T-helper 2 cell (primary cell): ENCODE measurements at places on chromosomes 7 and 10.

- DNase-seq = no peak
Observed at GRCh38 chr7:81469869-81470723, 299.8 kb downstream of the HGF start.

- no peak for DNase-seq
Observed at GRCh38 chr10:115321360-115321759, 228.2 kb downstream of the ATRNL1 start.

DNA sequence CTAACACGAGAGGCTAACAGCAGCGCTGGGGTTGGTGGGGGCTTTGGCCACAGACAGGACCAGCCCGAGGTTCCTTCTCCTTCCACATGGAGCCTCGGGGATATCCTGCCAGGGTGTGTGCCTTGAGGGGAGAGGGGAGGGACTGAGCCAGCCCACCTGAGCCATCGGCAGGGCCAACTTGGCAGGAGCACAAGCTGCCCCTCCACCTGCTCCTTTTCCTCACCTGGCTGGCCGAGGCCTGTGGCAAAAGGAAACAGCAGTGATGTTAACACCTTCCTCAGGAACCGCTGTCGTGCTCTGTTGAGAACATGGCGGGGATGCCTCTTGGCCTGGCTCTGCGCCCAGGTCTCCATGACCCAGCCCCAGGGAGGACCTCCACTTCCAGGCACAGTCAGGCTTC, 255.1 kb upstream of the PPP2R2D start:
- no peak for DNase-seq

DNA sequence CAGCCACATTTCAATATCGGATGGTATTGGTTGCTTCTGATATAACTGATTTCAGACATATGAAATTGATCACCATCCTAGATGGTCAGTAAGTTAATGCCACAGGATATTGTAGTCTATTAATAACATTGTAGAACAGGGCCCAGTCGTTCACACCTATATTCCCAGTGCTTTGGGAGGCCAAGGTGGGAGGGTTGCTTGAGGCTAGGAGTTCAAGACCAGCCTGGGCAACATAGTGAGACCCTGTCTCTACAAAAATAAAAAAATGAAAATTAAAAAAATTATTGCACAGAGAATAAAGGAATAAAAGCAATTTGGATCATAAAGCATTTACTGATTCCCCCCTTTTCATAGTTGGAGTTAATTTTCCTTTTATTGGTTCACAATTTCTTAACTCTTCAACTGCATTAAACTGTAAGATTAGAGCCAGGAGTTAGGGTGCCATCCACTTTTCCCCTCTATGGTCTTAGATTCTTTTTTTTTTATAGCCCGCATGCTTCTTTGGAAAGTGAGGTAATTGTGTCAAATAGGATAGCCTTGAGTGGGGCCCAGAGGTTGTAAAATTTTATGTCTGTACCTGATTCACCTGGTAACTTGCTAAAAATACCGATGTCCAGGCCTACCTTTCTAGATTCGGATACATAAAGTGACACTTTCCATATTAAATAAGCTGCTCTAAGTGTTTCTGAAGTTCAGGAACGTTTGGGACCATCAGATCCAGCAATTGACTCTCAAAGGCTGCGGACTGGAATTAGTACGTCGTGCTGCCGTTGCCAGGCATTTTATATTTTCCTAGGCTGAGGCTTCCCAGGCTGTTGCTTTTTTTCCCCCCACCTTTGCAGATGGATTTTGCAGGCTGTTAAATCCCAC, 24.7 kb downstream of the ADK start:
- DNase-seq = no peak

- no peak for DNase-seq
Observed at GRCh38 chr7:48875045-48875916, 49.1 kb upstream of the CDC14C start.

GRCh38 chr10:21080261-21080660, 183.2 kb upstream of the NEBL start:
- DNase-seq = no peak
